ENCODE measurements at places on chromosomes 16 and 17.

GRCh38 chr17:77125432-77125901 lies 15.3 kb upstream of the SEC14L1 start:
- no peak for DNase-seq

GRCh38 chr16:55917373-55918160 lies 42.4 kb upstream of the CES5A start:
- no peak for DNase-seq

- DNase-seq = no peak
These were observed 34.6 kb downstream of the TSC2 start for GRCh38 chr16:2082171-2082982.

DNA sequence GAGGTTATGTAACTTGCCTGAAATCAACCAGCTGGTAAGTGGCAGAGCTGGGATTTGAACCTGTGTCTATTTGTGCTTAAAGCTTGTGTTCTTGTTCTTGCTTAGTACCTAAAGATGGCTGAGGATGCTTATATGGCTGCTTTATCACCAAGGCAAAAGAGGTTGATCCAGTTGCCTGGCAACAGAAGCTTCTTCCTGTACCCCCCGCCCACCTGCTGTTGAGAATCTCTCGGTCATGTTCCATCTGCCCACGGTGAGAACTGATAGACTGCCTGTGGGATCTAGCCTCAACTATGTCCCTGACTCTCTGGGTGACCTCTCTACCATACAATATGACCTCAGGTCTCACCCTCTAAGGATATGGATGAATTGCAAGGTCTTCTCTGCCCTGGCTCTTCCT lies 60.7 kb downstream of the ABCC6 start:
- no peak for DNase-seq

- no peak for DNase-seq
These were observed 79.5 kb upstream of the CCL1 start for GRCh38 chr17:34442387-34443111.

GRCh38 chr16:23678430-23679273 lies at the start of gene PLK1:
Gene PLK1, plus strand, starts transcription at chr16:23678889. Its CDS starts 44 bp downstream, at chr16:23678933.
- peak; percentile 58 for DNase-seq

DNA sequence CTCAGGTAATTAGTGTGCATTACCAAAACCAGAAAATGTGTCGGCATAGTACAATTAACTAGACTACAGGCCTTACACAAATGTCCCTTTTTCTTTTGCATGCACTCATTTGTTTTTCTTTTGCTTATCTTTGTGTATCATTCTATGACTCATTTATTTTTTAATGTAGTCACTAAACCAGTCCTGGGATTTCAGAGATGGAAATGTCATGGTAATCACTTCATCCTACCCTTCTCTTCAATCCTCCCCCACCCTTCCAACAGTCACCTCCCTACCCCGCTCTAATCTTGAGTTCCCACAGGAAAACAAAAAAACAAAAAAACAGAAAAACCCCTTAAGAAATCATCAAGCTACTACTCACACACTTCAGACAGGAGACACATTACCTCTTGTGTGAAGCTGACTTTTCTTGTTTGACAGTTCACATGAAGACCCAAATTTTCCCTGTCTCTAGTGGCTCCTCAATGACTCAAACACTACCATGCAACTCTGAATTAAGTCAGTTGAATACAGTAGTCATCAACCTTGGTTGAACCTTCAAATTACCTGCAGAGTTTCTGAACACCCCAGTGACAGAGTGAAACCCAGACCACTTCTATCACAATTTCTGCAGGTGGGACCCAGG lies 242.4 kb upstream of the SALL1 start:
- no peak for DNase-seq

DNA sequence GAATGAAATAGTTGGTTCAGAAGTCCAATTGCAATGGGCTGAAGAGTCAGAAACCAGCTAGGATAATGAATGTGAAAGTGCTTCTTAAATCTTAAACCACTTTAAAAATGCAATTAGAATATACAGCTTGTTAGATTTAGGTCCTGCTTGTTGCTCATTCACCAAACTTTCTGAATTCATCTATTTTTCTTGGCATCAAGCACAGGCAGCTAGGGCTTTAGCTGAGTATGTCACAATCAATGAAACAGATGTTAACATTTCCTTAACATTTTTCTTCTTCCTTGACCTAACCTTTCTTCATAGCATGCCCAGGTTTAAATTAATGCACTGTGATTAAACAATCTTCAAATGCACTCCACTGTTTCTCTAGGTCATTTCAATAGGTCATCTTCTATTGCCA lies 14.4 kb downstream of the KIF2B start:
- no peak for DNase-seq

GRCh38 chr17:43333433-43333943 lies 65.3 kb upstream of the ARL4D start:
- DNase-seq = no peak

GRCh38 chr17:80868022-80868609 lies 123.5 kb upstream of the CHMP6 start:
- DNase-seq = no peak

- no peak for DNase-seq
These were observed 5.2 kb downstream of the IL21R start for GRCh38 chr16:27407133-27407532.

GRCh38 chr16:59988591-59988990 lies 1254.5 kb upstream of the GOT2 start:
- no peak for DNase-seq

- DNase-seq = no peak
These were observed 5.6 kb downstream of the NOG start for GRCh38 chr17:56599088-56599487.

GRCh38 chr17:42421507-42422338 lies 1.3 kb downstream of the CAVIN1 start:
- no peak for DNase-seq

DNA sequence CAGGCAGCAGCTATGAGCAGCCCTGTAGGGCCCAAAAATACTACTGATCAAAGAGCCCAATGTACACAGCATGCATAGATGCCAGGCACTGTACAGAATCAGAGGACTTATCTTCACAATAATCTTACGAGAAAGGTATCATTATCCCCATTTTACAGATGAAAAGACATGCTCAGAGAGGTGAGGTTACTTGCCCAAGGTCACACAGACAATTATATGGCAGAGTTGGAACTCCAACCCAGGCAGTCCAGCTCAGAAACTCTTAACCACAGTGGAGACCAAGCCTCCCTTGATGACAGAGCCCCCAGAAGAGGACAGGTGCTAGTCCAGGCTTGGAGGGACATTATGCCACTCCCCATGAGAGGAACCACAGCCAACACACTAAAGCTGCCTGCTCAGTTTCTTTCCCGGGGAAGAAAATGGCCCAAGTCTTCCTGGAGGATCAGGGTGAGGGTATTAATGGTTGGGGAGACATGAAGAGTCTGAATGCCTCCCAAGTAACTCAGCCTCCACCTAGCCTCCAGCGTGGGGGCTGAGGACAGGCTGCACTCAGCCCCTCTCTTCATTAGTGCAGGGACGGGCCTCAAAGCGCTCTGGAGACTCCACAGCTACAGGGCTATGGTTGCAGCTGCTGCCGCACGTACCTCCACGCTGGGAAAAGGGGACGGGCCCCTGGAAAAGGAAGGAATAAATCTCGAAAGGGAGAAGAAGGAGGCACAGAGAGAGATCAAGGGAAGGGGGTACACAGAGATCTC lies 826 bp downstream of the UNC119 start:
- no peak for DNase-seq

- DNase-seq = no peak
These were observed 1219.8 kb downstream of the CDH8 start for GRCh38 chr16:60816461-60816860.

DNA sequence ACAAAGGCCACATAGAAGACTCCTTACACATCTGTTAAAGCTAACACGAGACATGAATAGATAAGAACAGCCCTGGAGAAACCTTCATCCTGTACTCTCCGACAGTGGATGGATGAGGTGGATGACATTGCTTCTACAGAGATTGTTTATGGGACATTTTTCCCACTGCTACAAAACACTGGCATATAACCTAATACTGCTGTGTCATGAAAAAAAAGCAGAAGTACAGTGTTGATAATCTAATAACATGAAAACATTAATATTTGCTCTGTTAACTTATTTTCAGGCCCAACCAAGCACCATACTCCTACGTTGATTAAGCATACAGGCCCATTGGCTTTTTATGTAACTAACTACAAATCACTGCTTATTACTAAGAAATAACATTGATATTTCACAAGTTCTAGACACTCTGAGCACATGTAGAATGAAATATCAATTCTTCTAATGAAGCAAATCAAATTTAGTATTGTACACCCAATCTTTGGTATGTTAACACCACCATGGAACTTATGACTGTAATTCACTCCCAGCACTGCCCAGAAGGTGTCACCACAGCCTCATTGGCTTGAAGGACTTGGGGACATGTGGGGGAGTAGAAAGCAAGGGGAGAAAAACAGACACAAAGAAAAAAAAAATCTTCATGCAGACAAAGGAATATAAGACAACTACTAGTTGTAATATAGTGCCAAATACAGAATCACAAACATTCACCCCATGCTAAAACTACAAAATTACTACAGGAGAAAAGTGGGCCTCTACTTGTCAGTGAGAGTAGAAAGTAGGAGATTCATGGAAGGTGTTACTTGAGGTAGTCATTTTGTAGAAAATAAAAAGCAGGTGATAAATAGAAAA lies 330.0 kb upstream of the PMFBP1 start:
- no peak for DNase-seq

GRCh38 chr17:10155371-10156076 lies 42.9 kb downstream of the GAS7 start:
- no peak for DNase-seq

- no peak for DNase-seq
These were observed 96.2 kb downstream of the USP31 start for GRCh38 chr16:23052908-23053580.

- no peak for DNase-seq
These were observed 4.2 kb upstream of the ATXN7L3 start for GRCh38 chr17:44203731-44204440.

DNA sequence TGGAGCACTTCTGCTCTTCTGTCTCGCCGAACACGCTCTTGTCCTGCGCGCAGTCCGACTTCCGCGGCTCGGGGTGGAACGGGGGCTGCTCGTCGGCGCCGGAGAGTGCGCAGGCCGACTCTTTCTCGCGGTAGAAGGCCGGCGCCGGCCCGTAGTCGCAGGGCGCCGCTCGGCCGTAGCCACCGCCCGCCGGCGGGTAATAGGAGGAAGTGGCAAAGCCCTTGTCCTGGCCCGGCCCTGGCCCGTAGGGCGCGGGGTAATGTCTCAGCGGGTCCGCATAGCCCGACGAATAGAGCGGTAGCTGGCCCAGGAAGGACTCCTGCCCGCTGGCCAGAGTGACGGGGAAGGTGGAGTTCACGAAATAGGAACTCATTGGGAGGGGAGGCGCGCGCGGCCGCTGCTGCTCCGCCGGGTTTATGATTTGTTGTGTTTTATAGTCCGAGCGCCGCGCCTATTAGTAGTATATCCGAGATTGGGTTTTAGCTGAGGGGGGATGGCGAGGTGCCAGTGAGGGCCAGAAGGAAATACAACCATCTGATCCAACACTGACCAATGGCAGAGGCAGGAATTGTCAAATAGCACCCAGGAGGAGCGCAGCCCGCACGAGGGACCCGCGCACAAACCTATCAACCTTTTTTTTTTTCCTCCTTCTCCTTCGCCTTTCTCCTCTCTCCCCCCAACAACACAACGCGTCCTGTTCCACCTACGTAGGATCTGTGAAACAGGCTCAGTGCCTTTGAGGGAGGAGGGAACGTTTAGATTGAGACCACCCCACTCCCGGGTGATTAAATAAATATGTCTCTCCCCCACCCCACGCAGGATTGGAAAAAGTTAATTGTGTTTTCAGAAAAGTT lies 4.4 kb upstream of the HOXB5 start:
- no peak for DNase-seq

DNA sequence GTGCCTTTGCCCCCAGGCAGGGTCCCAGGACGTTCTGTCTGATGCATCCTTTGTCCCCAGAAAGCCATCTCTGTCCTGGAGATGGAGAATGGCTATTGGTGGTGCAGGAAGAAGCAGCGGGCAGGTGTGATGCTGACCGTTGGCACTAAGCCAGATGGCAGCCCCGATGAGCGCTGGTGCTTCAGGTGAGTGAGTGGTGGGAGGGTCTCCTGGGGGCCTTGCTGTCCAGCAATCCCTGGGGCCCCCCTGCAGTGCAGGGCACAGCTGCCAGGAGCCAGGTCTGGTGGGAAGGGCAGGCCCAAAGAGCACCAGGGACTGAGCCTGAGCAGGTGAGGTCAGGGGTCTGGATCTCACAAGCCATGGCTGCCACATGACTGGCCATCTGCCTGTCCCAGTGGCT lies 18.1 kb downstream of the TRPV2 start:
- DNase-seq = no peak

GRCh38 chr17:34542700-34543336 lies 36.6 kb upstream of the TMEM132E start:
- peak; percentile 28 for DNase-seq

- no peak for DNase-seq
These were observed 123.5 kb downstream of the ANKRD11 start for GRCh38 chr16:89366561-89367537.

DNA sequence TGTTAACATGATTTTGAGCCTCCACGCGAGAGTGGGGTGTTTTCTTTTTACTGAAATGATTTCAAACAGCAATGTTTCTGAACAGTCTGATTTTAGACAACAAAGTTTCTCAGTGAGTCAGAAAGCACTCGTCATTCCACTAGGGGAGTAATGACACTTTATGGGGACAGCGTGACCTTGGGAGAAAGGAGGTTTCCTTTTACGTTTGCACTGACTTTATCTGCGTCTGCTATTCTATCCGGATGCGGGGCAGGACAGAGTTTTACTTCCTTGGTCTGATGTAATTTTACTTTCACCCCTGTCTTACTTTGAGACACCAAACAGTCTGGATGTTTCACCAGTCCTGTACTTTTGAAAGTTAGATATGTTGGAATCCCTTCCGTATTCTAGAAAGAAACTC lies 20.7 kb downstream of the SLC47A1 start:
- DNase-seq = no peak

DNA sequence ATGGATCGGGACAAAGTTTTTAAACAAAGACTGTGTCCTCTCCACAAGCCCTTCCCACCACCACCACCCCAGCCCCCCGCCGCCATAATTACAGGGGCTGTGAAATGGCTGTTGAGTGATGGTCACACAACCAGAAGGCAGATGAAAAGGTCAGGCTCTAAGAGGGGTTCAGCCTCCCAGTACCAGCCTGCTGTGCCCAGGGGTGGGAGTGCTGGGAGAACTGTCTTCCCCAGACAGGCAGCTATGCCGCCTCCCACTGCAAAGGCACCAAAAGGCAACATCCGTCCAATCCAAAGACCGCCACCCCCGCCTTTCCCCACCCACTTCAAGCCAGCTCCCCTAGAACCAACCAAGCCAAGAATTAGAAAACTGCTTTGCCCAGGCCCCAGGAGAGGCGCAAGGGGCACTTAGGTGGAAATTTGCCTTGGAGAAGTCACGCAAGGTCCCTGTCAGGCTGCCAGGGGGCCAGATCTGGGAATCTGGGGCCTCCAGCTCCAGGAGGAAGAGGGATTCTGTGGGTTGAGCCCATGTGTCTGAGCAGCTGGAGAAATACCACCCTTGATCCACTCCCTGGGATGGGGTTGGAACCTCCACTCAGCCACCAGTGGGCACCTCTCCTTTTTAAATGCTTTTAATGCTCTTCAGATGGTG lies 14.4 kb downstream of the CARHSP1 start:
- DNase-seq = no peak

Measured in T-helper 17 cell (primary cell).